Left renal pelvis (tissue), 4 donors: ENCODE measurements at places on chromosomes 11 and 22.

GRCh38 chr11:113184498-113184897, 129.9 kb upstream of the TTC12 start:
- no peak for DNase-seq

DNA sequence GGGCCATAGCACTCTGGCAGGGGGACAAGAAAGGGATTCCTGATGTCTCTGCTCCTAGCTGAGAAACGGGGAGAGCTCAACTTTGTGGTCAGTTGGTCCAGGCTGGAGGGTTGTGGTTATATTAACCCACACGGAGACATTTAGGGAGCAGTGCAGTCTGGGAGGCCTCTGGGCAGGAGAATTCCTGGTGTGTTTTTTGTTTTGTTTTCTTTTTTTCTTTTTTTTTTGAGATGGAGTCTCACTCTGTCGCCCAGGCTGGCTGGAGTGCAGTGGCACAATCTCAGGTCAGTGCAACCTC, 88.0 kb upstream of the SHISAL1 start:
- DNase-seq, result no peak

- DNase-seq, result no peak
Observed at GRCh38 chr11:66907751-66908630, 50.2 kb downstream of the PC start.

- DNase-seq, result no peak
Observed at GRCh38 chr11:20002312-20003216, 157.7 kb downstream of the DBX1 start.

DNA sequence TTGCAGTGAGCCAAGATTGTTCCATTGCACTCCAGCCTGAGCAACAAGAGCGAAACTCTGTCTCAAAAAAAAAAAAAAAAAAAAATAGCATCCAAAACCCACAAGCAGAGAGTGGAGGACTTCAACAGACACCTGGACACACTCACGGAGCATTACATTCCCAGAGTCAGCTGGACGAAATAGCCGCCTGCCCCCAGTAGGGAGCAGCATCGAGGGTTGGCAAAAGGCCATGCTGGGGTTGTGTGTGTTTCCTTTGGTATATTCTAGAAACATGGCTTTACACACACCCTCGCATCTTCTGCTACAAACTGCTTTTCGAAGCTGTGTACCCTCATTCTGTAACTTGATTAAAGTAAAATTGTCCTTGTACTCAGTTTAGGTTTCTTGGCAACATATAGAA, 5.3 kb downstream of the ADA2 start:
- DNase-seq, result no peak

DNA sequence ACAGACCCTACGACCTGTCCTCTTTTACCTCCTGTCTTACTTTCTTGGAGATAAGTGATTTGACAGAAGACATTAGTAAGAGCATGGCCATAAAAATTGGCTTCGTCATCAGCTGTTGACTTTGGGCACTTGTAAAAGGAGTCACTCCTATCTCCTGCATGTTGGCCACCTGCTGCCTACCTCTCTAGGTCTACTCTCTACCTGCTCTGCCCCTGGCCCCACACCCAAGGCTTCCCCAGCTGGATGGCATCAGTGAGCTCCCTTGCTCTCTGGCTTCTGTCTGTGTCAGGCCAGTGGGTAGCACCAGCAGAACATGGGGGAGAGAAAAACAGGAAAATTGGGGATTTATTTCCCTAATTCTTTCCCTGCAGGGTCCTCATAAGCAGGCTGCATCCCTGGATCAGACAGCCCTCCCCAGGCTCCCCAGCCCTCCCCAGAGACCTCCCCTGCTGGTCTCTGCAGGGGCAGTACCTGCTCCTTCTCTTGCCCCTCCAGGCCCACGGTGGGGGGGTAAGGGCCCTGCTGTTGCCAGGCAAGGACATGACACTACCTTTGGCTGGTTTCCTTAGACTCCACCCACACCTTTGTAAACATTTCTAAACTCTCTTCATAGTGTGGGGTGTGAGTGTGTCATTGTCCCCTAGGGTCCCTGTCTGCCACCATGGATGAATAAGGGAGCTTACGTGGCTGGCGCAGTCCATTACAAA, 157.0 kb upstream of the NECTIN1 start:
- DNase-seq, result no peak

- no peak for DNase-seq
Observed at GRCh38 chr11:77223797-77224196, 77.7 kb downstream of the GDPD4 start.

DNA sequence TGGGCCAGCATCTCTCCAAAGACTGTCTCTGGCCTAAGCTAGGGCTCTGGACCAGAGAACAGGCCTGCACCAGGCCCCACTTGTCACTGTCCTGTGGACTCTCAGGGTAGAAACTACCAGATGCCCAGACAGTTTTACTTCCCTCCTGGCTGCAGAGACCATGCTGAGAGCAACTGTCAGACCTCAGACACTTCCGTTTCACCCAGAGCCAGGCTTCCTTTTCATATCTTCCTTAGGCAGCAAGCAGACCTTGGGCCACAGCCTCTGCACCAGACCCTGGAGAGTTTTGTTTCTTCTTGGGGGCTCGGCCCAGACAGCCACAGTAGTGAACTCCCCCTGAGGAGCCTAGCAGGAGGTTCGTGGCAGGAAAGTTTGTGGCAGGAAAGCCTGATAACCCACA, 12.1 kb upstream of the FCHSD2 start:
- DNase-seq, result no peak

DNA sequence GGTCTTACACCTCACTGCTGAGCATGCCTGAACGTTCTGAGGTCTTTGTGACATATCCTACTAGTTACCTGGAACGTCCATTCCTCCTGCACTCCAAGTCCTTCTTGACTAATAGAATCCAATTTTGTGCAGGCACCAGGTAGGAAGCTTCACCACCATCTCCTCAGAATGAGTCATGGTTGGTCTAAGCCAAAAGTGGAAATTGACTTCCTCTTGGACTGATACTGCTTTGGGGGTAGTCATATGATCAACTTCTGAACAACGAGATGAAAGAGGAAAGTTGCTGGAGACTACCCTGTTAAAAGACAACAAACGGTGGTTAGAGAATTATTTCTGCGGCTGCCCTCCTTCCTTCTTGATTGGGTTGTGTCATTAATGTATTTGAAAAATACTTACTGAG, 374.2 kb upstream of the LARGE1 start:
- no peak for DNase-seq

DNA sequence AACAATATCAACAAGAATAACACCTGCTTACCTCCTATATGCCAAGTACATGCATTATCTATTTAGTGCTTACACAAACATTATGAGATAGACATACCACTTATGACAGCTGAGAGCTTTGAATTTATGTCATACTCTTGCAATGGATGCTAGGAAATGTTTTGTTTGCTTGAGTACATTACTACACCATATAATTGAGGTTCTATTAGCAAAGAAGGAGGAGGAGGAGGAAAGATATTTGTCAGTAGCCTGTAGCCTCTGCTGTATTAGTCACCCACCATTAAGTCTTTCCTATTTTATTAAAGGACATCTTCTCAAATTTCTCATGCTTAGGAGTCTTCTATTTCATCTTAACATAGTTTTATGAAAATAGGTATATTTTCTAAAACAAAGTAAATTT, 6.4 kb downstream of the ANO5 start:
- no peak for DNase-seq

DNA sequence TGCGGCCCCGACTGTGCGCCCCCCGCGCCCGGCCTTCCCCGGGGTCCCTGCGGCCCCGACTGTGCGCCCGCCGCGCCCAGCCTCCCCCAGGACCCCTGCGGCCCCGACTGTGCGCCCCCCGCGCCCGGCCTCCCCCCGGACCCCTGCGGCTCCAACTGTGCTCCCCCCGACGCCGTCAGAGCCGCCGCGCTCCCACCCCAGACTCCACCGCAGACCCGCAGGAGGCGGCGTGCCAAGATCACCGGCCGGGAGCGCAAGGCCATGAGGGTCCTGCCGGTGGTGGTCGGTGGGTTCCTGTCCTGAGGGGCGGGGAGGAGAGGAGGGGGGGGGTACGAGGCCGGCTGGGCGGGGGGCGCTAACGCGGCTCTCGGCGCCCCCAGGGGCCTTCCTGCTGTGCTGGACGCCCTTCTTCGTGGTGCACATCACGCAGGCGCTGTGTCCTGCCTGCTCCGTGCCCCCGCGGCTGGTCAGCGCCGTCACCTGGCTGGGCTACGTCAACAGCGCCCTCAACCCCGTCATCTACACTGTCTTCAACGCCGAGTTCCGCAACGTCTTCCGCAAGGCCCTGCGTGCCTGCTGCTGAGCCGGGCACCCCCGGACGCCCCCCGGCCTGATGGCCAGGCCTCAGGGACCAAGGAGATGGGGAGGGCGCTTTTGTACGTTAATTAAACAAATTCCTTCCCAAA, 3.1 kb downstream of the DRD4 start:
- DNase-seq, result no peak

- no peak for DNase-seq
Observed at GRCh38 chr11:30567644-30568043, 18.5 kb downstream of the MPPED2 start.

DNA sequence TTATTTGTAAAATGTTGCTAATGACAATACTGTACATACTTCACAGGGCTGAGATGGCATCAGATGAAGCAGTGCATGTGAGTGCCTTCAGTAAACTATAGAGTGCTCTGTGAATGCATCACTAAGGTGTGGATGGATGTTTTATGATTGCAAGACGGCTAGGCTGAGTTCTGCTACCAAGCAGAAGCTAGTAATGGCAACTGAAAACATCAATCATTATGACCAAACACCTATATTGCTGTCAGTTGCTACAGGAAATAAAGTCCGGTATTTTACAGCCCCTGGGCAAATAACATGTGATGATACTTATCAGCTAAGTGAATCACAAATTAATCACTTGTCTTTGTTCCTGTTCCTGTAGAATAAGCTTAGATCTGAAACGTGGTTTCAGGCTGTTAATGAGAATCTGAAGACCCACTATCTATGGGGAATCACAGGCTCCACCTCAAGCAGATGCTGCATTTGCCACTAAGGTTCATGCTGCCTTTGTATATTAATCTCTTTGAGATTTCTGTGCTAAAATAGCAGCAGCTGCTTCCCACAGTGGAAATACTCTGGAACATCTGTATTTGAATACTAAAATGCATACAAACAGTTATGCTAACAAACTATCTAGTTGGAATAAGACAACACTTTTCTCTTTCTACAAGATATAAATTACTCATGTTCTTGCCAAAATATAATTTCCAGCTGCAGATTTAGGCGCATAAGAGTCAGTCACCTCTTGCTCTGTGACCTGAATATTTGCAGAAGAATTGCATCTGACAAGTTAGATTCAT, 254.0 kb upstream of the PITPNB start:
- no peak for DNase-seq

- DNase-seq, result no peak
Observed at GRCh38 chr11:123751781-123752180, 2.5 kb downstream of the OR6X1 start.

DNA sequence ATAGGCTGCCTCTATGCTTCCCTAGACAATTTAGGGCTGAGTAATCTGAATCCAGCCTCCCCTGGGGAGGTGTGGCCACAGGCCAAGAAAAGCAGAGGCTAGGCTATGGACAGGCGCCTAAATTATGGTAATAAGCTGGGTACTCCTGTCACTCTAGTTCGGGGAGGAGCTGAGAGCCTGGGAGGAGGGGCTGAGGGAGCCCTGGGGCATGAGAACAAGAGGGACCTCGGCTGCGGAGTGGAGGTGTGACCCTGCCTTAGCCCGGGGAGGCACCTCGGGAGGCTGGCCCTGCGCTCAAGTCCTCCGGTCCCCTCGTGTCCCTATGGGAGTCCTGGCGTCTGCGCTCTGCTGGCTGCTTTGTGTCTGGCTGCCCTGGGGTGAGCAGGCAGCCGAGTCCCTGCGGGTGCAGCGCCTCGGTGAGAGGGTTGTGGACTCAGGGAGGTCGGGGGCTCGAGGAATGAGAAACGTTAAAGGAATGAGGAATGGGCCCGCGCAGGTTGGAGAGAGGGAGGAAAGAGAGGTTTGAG, at the start of gene OTOG:
TSS of gene OTOG (plus strand) at position 209 of the 527 bp plus-strand sequence. CDS start at position 323, 114 bp downstream.
- DNase-seq, result no peak

GRCh38 chr11:60899046-60899936, 7.1 kb downstream of the PRPF19 start:
- DNase-seq, result no peak

DNA sequence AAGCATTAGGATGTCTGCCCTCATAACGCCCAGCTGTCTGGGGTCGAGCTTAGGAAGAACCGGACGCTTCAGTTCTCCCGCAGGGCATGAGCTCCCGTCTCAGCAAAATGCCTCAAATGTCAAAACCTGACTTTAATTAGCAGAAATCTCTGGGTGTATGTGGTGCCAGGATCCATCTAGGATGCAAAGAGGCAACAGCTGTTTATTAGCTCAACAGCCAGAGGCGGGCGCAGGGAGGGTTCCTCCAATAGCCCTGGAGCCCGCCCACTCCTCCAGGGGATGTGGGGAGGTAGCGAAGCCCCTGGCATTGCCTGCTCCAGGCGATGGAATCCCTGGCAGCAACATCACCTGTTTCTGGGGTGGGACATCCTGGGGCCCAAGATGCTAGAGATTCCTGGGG, 39.4 kb upstream of the RTL6 start:
- DNase-seq, result no peak

DNA sequence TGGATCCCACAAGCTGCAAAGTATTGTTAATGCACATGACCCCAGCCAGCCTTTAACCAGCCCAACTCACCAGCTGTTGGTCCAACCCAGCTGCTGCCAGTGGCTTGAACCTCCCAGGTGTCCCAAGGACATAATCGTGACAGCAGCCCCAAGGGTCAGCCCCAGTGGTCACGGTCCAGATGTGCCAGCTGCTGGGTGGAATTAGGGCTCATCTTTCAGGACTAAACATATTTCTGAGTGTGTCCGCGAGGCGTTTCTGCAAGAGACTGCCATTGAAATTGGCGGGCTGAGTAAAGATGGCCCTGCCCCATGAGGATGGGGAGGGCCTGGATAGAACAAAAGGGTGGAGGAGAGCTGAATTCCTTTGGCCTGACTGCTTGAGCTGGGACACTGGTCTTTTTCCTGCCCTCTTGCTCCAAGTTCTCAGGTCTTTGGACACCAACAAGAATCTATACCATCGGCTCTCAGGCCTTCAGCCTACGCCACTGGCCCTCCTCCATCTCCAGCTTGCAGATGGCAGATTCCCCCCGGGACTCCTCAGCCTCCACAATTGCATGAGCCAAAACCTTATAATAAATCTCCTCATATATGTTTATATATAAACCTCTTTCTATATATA, 240.2 kb downstream of the MN1 start:
- DNase-seq, result no peak

- DNase-seq, result no peak
Observed at GRCh38 chr11:6655020-6655789, 404 bp downstream of the DCHS1 start.

- DNase-seq, result no peak
Observed at GRCh38 chr11:132728026-132728425, 804.3 kb downstream of the OPCML start.
